ENCODE measurements at places on chromosomes 6 and 20. TPM values are rescaled to one million over a fixed set of nuclear protein-coding genes. Genes with fewer than 3 reads are reported as not detected.
A peak's percentile ranks its signal among the peaks of the same experiment; 100 is the strongest.

- peak; percentile 51 for DNase-seq
These were observed 92.2 kb downstream of the CEP57L1 start for GRCh38 chr6:109187399-109188114.

E2F1 gene
- 12.3 TPM for polyA plus RNA-seq

GRCh38 chr6:4318321-4318720 lies 182.9 kb upstream of the ECI2 start:
- DNase-seq: no peak

ZNF311 gene
- polyA plus RNA-seq: 3.1 TPM

- no peak for DNase-seq
These were observed 281.5 kb upstream of the QKI start for GRCh38 chr6:163133017-163133416.

RCAN2 gene
- polyA plus RNA-seq: 8.2 TPM

DNA sequence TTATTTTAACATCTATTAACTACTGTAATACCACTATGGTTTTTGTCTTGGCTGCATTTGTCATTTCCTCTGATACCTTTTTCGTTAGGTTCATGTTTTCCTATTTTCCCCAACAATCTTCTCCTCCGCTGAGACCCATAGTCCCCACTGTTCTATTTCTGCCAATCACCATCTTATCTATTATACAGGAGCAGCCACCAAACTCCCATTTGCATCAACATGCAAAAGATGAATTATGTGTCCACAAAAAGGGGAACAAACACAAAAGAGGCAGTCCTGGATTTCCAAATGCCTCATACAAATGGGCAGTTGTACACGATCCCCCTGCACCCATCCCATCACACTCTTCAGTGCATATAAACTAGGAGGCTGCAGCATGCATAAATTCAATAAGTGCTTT lies 121.7 kb upstream of the MYLIP start:
- no peak for DNase-seq

DNA sequence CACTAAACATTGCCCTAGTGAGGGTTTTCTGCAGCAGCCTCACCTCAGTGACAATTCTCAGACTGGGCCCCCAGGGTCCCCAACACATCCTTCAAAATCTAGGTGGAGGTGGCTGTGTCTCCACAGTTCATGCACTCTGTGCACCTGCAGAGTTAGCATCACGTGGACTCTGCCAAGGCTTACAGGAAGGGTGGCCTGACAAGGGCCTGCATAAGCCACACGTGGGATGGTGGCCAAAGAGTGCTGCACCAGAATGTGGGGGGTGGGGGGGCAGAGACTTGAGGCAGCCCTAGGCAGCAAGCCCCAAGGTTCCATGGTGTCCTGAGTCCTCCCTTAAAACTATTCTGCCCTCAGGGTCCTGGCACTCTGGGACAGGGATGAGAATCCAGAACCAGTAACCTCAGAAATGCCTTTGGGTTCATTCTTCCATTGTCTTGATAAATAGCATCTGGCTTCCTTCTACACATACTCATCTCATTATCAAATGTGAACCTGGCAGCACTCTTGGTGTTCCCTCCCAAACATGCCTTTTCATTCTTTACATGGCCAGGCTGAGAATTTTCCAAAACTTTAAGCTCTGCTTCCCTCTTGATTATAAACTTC lies 1.6 kb upstream of the SERPINB1 start:
- no peak for DNase-seq

GRCh38 chr6:79431537-79431933 lies 105.7 kb downstream of the LCA5 start:
- no peak for DNase-seq

BMP5 gene
- polyA plus RNA-seq: 15.8 TPM
